ENCODE measurements at places on chromosomes 11 and 22.
A peak's percentile ranks its signal among the peaks of the same experiment; 100 is the strongest.

- peak; percentile 62 for DNase-seq
These were observed 13.6 kb downstream of the BCL9L start for GRCh38 chr11:118911880-118912741.

GRCh38 chr11:74707602-74708510 is 23.4 kb downstream of the CHRDL2 start:
- DNase-seq = no peak

- no peak for DNase-seq
These were observed 19.7 kb downstream of the NNMT start for GRCh38 chr11:114315749-114316368.

- no peak for DNase-seq
These were observed 4.1 kb upstream of the PLAAT2 start for GRCh38 chr11:63567044-63567840.

DNA sequence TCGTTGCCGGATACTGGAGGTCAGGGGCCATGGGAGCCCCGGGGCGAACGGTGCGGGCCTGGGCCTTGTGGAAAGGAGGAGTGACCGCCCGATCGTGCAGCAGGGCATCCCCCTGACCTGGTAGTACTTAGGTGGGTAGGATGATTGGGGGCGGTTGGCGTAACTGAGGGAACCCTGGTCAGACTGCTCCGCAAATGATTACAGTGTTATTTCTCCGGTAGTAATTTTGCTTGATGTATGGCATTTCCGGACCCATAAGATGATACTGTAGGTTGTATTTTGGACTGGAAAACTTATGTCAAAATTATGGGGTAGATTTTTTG is 762 bp downstream of the MTMR3 start:
- no peak for DNase-seq

DNA sequence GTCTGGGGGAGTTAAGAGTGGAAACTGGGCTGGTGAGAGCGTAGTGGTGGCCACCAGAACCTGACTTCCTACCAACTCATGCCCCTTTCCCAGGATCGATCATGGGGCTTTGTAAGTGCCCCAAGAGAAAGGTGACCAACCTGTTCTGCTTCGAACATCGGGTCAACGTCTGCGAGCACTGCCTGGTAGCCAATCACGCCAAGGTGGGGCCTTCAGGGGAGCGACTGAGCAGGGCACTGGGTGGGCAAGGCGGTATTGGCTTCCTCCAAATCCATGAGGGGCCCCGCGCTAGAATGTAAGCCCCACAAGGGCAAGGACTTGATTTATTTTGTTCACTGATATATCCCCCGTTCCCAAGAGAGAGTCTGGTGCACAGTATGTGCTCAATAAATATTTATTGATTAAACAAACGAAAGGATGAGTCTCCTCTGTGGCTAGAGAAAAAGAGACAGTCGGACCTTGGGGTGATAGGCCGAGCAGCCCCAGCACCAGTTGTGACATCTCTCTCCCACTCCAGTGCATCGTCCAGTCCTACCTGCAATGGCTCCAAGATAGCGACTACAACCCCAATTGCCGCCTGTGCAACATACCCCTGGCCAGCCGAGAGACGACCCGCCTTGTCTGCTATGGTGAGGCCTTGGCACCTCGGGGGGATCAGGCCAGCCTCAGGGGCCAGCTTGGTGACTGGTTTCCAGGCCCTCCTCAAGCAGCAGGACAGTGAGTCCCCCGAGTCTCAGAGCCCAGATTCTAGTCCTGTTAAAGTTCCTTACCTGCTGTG is 765 bp downstream of the ZFPL1 start:
- no peak for DNase-seq

DNA sequence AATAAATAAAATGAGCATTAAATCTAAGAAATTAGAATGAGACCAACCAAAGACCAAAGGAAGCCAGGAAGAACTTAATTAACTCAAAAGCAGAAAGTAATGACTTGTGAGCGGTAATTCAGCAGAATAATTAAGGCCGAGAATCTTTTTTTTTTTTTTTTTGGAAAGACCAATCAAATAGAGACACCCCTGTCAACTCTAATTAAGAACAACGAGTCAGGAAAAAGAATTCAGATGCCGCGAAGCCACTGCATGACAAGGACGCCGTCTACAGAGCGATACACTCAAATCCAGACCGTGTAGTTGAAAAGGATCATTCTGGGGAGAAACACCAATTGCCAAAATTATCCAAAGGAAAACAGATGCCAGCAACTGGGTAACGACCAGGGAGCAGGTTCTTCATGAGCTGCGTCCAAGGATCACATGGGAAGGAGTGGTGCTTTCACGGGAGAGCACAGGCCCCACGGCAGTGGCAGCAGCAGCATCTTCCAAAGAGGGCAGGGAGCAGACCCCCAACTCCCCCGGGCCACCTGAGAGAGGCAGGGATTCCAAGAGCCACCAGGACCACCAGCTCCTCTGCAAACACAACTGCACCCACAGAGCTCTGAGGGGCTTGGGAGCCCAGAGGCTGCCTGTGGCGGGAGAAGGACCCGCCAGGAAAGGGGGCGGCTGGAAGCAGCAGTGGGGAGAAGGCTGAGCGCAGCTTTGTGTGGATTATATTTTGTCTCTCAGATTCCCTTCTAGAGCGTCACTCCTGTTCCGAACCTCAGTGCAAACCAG is 469.8 kb downstream of the BRD1 start:
- no peak for DNase-seq

DNA sequence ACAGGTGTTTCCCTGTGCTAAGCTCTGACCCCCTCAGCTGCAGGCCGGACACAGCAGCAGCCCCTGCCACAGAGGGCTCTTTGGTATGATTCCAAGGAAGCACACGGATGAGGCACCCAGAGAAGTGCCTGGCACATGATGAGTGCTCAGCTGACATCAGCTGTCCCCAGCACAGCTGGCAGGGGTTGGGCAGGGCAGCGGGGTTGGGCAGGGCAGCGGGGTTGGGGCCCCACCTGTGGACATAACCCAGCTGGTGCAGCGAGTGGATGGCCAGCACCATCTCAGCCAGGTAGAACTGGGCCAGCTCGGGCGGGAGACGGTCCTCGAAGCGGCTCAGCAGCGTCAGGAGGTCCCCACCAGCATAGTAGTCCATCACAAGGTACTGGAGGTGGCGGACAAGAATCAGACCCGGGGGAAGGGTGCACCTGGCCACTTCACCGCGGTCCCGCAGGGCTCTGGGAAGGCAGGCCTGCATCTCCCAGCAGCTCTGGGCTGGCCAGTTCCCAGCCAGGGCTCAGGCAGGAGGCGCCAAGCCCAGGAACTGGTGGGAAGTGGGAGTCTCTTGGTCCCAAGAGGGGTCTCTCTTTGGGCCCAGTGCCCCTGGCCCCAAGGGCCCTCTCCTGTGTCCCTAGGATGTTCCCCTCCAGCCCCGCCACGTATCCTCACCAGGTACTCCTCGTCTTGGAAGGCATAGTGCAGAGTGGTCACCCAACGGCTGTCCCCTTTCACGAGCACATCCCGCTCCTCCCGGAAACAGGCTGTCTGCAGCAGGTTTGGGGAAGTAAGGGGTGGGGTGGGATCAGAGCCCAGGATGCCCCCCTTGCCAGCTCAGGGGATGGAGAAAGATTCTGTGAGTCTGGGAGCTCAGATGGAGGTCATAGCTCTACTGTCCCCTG is 4.3 kb downstream of the CDC42BPG start:
- DNase-seq = no peak

GRCh38 chr11:9231848-9232177 is 33.3 kb downstream of the DENND5A start:
- DNase-seq = peak; percentile 5

DNA sequence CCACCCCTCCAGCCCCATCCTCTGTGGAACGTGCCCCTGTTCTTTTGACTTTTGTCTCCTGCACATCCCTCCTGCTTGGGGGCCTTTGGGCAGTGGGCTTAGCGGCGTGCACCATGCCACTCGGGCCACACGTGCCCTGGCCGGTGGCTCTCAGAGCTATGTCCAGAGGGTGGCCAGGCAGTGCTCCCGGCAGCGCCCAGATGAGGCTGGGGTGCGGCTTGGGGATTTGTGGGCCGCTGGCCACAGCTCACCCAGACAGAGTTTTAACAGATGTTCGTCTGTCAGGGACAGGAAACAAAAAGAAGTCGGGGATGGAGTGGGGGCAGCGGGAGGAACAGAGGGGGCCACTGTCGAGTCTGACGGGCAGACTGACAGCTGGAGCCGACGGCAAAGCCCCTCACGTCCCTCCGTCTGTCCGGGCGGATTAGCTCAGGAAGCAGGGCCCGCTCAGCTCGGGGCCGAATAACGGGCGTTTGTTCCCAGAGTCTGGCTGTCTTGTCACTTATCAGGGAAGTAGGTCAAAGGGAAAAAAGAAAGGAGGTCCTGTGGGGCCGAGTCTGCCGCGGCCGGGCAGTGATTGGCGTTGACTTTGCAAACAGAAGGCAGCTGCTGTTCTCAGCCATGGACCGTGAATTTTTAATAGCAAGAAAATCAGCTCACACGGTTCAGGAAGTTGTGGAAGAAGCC is 61.6 kb downstream of the LRP5 start:
- DNase-seq = no peak

DNA sequence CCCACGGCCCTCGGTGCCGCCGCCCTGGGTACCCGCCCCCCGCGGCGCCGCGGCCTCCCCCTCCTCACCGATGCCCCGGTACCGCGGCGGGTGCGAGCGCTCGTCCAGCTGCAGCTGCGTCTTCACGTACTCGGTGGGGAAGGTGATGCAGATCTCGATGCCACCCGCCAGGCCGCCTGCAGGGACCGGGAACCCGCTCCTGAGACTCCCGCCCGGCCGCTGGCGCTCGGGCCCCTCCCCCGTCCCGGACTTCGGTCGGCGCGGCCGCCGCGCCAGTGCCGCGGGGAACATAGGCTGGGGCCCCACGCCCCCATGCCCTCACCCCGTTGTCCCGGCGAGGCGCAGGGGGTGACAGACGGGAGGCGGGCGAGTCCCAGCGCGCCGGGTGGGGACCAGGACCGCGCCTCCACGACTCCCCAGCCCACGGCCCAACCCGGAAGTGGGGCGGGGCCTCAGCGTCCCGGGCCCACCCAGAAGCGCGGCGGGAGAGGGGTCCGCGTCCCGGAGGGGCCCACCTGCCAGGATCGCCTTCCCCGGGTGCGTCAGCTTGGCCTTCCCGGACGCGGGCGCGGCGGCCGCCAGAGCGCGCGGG is 375 bp downstream of the SLC25A1 start:
- no peak for DNase-seq

GRCh38 chr11:102085864-102086551 is 24.2 kb upstream of the YAP1 start:
- DNase-seq = no peak

DNA sequence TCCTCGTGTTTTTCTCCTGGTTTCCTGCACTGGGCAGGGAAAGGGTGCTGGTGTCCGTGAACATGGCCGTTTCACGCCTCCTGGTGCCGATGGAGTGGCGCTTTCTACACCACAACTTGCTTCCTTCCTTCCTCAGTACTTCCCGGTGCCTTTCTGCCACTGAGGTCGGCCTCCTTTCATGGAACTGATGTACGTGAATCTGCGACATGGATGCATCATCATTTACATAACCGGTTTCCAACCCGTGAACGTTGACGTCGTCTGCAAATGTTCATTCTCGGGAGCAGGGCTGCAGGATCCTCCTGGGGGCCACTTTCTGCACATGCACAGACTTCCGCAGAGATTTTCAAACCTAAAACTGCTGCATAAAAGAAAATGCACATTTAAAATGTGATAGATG is 474.4 kb downstream of the BRD1 start:
- DNase-seq = no peak

DNA sequence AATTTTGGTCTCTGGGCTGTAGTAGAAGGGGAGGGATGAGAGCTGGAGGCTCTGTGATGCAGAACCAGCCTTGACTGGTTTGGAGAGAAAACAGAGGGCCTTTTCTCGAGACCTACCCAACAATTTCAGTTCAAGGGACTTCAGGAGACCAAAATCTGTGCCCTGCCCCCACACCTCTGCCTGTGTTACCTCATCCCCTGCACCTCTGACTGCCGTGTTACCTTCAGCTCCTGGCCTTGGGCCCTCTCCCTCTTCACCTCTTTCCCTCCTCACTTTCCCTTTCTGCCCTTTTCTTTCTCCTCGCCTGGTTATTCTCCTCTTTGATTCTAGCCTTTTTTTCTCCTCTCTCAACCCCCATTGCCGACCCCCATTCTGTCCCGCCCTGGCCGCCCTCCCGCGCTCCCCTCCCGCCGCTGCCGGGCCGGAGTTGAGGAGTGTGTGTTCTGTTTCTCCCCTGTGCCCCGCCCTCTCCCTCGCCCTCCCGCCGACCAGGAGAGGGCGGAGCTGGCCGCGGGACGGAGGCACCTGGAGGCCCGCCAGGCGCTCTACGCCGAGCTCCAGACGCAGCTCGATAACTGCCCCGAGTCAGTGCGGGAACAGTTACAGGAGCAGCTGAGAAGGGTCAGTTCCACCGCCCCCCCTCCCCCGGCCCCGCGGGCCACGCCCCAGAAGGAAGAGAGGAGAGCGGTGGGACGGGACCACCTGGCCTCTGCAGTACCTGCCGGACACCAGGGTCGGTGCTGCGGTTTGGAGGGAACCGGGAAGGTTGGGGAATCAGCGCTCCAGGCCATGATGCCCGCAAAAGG is 27.2 kb downstream of the PHLDB1 start:
- DNase-seq = no peak

- DNase-seq = no peak
These were observed 39.6 kb downstream of the GALNT18 start for GRCh38 chr11:11582011-11582701.

GRCh38 chr11:2813968-2814367 is 71.6 kb downstream of the CDKN1C start:
- DNase-seq = no peak

GRCh38 chr11:95714843-95715776 is 74.5 kb downstream of the FAM76B start:
- no peak for DNase-seq

DNA sequence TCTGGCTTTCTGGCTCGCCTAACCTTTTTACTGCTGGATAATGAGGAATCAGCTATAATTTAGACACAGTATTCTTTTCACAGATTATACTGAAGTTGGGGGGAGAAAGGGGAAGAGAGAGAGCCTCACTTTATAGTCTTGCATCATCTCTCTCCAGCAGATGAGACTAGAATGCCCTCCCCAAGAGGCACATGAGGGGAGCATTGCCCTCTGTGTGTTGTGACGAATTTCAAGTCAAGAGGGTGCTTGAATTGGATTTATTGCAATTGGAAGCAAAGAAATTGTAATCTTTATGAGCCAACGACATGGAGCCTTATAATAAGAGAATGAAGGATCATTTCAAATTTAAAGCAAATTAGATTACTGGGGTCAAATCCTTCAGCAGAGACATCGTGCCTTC is 17.6 kb upstream of the CADM1 start:
- no peak for DNase-seq

DNA sequence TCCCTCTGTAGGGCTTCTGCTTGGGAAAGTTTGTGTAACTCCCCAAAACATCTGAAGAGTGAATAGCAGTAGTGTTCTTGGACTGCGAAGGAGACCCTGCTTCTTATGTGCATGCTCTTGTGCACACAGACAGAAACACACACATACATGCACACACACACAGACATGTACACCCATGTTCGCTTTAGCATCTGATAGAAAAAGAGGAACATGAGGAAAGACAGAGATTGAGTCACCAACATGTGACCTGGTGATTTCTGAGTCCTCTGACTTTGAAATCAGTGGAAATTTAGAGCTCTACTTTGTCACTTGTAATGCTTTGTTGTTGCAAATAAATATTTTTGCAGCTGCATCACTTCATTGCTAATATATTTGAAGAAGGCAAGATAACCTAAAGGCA is 23.8 kb downstream of the CD44 start:
- no peak for DNase-seq
